ENCODE measurements at places on chromosomes 12 and 14.

GRCh38 chr12:92827836-92828431 is 101.2 kb downstream of the EEA1 start:
- no peak for DNase-seq

DNA sequence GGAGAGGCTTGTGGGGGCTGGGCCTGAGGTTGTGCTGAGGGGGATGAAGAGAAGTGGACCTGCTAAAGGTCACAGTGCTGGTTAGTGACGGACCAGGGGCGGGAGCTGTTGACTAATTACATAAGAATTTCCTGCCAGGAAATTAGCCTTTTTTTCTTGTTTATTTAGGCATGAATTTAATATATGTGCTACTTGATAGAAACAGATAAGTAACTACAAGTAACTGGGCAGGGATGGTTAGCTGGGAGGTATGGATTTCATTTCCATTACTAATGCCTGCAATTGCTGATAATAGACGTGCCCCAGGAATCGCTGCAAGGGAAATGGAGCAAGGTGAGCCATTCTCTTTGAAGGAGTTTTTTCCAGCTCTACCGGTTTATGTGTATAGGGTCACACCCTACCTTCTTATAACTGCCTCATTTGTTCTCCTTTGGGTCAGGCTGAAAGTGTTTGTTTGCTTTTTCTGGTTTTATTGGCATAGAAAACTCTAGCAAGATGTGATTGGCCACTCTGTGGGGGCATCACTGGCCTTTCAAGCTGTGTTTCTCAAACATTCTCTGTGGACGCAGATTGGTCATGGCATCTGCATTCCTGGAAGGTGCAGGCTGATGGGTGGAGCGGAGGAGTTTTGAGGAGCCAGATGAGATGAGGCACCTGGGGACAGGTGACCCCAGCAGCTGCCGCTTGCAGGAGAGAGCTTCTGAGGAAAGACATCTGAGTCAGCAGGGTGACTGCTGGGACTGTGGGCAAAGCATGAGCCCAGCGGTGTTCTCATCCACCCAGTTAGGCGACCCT is 19.0 kb upstream of the GPRC5A start:
- DNase-seq = no peak

- DNase-seq = no peak
Observed at GRCh38 chr12:48029491-48030172, 25.4 kb upstream of the COL2A1 start.

DNA sequence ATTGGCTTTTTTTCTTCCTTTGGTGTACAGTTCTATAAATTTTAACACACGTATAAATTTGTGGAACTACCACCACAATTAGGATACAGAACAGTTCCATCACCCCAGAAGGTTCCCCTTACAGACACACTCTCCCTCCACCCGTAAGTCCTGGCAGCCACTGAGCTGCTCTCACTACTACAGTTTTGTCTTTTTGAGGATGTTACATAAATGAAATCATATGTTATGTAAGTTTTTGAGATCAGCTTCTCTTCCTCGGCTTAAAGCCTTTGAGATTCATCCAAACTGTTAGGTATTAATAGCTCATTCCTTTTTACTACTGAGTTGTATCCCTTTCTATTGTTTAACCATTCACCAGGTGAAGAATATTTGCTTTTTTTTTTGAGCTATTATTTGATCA is 74.3 kb upstream of the SLC24A4 start:
- DNase-seq = no peak

- no peak for DNase-seq
Observed at GRCh38 chr14:89198544-89199329, 218.3 kb downstream of the FOXN3 start.

DNA sequence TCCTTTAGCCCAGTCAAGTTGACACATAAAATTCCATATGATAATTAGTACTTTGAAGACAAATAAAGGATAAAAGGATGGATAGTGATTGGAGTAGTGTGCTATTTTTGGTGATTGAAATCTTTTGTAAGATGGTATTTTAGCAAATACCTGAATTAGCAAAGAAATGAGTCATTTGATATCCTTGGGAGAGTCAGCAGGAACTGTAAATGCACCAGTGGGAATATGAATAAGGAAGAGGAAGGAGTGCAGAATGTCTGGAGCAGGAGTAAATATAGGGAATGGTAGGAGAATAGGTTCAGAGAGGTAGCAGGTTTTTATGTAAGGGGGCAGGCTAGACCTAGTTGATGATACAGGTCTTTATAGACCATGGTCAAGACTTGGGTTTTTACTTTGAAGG is 75.0 kb downstream of the TRMT5 start:
- DNase-seq = no peak

GRCh38 chr12:92459850-92460249 is 242.9 kb upstream of the PLEKHG7 start:
- no peak for DNase-seq

GRCh38 chr12:20280515-20280914 is 87.8 kb upstream of the PDE3A start:
- no peak for DNase-seq

- DNase-seq = no peak
Observed at GRCh38 chr12:69583203-69583602, 2.1 kb upstream of the CCT2 start.

DNA sequence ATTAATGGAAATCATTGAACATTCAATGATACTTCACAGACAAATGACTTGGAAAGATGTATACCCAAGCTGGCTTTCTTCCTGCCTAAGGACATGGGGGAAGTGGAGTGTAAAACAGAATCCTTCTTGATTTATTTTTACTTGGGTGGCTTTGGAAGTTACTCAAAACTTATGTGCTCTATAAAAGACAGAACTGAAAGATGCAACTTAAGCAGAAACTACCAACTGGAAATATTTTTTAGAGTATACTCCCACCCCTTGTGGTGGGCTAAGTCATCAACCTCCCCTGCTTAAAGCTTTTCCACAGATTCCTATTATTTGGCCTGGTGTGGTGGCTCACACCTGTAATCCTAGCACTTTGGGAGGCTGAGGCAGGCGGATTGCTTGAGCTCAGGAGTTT is 126.0 kb upstream of the ATP2B1 start:
- no peak for DNase-seq

- DNase-seq = no peak
Observed at GRCh38 chr12:51818566-51819300, 29.8 kb downstream of the FIGNL2 start.

DNA sequence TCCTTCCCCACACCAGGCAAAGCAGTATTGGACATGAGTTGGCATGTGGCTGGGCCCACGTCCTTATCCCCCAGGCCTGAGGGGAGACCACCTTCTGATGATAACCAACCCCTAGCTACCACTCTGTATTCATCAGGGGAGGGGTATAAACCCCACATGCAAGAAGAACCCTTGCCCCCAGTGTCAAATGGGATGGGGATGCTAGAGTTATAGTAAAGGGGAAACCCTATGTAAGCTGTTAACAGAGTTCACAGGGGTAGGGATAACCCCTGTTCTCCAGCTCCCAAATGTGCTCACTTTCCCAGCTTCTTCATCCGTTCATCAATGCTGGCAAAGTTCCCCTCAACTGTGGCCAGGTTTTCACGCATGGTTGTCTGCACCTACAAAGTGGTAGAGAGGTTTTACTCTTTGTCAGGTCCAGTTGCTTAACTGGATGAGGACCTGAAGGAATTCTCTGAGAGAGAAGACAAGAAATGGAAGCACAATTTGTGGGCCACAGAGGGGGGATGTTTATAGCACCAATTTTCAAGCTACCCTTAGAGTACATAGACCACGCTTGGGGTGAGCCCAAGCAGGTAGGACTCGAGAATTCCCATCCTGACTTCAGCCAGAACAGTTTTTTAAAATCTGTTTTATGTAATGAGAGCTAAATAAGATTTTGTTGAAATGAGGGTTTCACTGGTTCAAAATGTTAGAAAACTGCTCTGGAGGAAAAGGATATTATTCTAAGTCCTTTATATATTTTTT is 7.9 kb downstream of the MBD6 start:
- DNase-seq = no peak

Data from esophagus squamous epithelium (tissue), 5 donors.